8988T (cell line): ENCODE measurements at places on chromosomes 2 and 18.

DNA sequence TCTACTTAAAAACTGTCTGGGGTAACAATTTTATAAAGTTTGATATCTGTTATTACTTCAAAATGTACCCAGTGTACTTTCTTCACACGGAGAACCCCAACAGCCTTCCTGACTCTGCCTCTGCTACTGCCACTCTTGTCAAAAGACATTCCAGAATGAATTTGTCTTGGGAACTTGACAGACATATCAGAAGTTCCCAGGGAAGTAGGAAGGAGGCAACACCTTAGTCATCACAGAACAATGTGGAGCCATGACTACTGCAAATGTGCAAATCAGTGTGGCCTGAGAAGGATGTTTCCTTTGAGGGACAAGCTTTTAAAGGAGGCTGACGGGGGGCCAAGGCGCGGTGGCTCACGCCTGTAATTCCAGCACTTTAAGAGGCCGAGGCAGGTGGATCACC lies 133.8 kb upstream of the RNF152 start:
- peak; percentile 4 for DNase-seq

- DNase-seq = no peak
These were observed 13.1 kb downstream of the PID1 start for GRCh38 chr2:229257985-229258384.

DNA sequence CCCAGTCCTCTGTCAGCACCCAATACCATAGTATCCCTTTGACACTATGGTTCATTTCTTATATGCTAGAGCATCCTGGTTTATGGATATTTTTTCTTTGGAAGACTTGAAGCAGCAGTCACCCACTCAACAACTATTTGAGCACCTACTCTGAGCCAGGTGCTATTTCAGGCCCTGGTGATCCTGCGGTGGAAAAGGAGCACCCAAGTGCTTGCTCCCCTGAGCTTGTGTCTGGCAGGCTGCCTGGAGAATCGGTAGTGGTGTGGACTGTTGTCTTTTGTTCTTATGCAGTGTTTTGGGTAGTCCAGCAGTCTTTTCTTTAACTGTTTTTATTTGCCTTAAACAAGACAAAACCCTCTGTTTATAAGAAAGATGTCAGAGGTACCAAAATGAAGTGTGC lies 28.9 kb downstream of the NCK2 start:
- DNase-seq = no peak

DNA sequence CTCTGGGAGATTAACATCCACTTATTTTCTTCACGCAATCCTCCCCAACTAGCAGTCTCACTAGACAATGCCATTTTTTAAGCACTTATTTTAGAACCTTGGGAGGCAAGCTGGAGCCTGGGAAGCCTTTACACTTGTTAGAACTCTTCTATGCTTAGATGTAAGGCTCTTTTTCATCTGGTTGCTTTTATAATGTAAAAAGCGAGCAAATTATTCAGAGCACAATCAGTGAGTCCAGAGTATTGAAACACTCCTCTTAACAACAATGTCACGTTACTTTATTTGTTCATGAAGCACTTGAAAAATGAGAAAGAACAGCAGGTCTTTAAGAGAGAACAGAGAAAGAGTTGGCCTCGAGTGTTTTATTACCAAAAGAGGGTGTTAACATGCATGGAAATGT lies 84.1 kb upstream of the SLC8A1 start:
- DNase-seq = no peak

- DNase-seq = no peak
These were observed 819.2 kb downstream of the SATB2 start for GRCh38 chr2:198638577-198638976.
